ENCODE measurements at places on chromosomes 12 and 14. TPM values are rescaled to one million over a fixed set of nuclear protein-coding genes. Genes with fewer than 3 reads are reported as not detected.

GRCh38 chr12:3247629-3248161 lies 170.5 kb downstream of the TSPAN9 start:
- no peak overlapping the region for H3K4me3 ChIP-seq
- no peak overlapping the region for H3K27ac ChIP-seq
- no peak for DNase-seq
- no peaks in the 10 kb centered on the region for H3K27me3 ChIP-seq

- H3K27me3 ChIP-seq = no peaks in the 10 kb centered on the region
- H3K4me1 ChIP-seq = peaks cover 24% of the 10 kb centered on the region
- DNase-seq = no peak
- peak overlapping the region; percentile 7 for H3K4me3 ChIP-seq
- peaks cover 6% of the 10 kb centered on the region for H3K36me3 ChIP-seq
- H3K27ac ChIP-seq = no peak overlapping the region
These were observed 4.3 kb downstream of the NFE2 start for GRCh38 chr12:54296393-54297099.

GRCh38 chr12:94327809-94328208 lies 131.9 kb downstream of the CEP83 start:
- H3K27me3 ChIP-seq = no peaks in the 10 kb centered on the region
- no peak for DNase-seq
- no peak overlapping the region for H3K4me3 ChIP-seq
- no peak overlapping the region for H3K27ac ChIP-seq
- H3K36me3 ChIP-seq = peaks cover under 1% of the 10 kb centered on the region

- no peak for DNase-seq
- no peaks in the 10 kb centered on the region for H3K4me1 ChIP-seq
- no peaks in the 10 kb centered on the region for H3K27me3 ChIP-seq
- peaks cover 60% of the 10 kb centered on the region for H3K36me3 ChIP-seq
- H3K27ac ChIP-seq = no peak overlapping the region
These were observed 10.6 kb downstream of the MCRS1 start for GRCh38 chr12:49557187-49557916.

DNA sequence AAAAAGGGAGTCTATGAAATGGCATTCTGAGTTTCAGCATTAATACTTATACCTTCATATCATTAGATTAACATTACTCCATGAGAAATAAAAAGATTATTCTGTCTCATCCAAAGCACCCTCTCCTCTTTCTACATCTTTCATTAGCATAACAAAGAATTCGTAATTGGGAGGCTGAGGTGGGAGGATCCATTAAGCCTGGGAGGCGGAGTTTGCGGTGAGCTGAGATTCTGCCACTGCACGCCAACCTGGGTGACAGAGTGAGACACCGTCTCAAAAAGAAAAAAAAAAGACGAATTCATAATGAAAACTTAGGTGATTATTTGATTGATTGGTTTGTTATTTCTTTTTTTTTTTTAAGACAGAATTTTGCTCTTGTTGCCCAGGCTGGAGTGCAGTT lies 1.8 kb upstream of the CDK17 start:
- no peak for DNase-seq
- H3K27me3 ChIP-seq = no peaks in the 10 kb centered on the region
- peak overlapping the region; percentile 98 for H3K27ac ChIP-seq

DNA sequence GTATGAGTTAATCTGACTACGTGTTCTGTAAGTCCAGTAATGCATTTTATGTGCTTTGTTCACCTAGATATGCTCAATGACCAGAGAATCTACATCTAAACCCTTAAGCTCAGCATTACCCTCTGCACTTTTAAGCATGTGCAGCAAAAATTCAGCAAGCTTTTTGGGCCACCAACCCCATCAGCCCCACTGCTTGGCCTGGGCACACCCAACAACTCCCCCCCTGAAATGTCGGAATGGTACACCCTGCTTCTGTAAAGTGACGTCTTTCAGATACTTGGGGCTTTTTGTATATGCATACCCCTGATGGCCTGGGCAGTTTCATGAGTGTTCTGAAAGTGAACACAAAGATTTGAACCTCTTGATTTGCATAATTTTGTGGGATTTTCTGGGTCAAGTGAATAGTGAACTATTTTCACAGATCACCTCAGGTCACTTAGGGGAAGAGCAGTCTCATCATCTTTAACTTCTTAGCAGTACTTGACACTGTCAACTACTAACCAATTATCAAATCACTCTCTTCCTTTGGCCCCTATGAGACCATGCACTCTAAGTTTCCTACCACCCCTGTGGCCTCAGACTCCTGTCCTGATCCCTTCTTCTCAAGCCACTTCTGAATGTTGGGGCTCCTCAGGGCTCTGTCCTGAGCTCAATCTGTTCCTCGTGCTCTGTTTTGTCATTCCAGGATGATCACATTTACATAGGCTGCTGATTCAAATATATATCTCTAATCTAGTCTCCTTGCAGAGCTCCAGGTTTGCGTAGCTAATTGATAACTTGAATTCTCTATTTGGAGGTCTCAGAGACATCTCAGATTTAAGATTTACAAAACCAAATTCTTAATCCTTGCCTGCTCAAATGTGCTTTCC lies 36.3 kb upstream of the PPM1A start:
- no peaks in the 10 kb centered on the region for H3K27me3 ChIP-seq
- DNase-seq = no peak
- H3K27ac ChIP-seq = no peak overlapping the region
- H3K4me1 ChIP-seq = no peaks in the 10 kb centered on the region
- H3K36me3 ChIP-seq = no peaks in the 10 kb centered on the region

DNA sequence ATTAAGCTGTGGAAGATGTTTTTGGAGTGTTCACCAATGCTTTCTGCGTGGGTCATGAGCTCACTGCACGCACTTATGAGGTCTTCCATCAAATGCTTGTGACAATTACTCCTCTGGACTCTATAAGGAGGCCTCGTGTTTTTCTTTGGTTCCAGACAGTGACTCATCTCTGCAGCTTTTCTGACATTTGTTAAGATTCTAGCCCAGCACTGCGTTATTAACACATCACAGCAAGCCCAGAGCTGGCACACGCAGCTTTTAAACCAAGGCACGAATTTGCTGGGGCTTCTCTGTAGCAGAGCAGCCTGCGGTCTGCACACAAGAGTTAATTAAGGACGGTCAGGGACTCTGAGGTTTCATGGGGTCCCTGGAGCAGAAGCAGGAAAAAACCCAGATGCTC lies 16.9 kb downstream of the MEG3 start:
- no peaks in the 10 kb centered on the region for H3K36me3 ChIP-seq
- DNase-seq = peak; percentile 10
- no peak overlapping the region for H3K4me3 ChIP-seq
- no peaks in the 10 kb centered on the region for H3K27me3 ChIP-seq

DNA sequence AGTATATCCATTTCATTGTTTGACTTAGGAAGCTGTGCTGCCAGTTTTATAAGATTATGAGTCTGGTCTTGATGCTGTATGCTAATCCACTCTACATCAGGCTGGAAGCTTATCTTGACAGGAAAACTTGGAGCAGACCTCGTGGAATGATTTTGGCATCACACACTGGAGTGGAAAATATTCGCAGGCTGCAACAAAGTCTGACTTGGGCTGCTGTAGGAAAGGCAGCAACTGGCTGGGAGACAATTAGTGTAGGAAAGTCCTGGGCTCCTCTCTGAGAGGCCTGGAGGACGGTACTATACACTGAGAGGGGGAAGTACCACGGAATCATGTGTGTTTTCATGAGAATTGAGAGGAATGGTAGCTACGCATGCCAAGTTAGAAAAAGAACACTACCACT lies 383.7 kb downstream of the ETNK1 start:
- H3K4me3 ChIP-seq = no peak overlapping the region
- H3K27me3 ChIP-seq = no peaks in the 10 kb centered on the region
- no peaks in the 10 kb centered on the region for H3K4me1 ChIP-seq
- H3K27ac ChIP-seq = no peak overlapping the region
- no peaks in the 10 kb centered on the region for H3K36me3 ChIP-seq

- DNase-seq = peak; percentile 80
- H3K27ac ChIP-seq = no peak overlapping the region
- peaks cover 11% of the 10 kb centered on the region for H3K4me1 ChIP-seq
- no peaks in the 10 kb centered on the region for H3K36me3 ChIP-seq
These were observed 74.8 kb upstream of the CHST11 start for GRCh38 chr12:104381731-104382480.

DNA sequence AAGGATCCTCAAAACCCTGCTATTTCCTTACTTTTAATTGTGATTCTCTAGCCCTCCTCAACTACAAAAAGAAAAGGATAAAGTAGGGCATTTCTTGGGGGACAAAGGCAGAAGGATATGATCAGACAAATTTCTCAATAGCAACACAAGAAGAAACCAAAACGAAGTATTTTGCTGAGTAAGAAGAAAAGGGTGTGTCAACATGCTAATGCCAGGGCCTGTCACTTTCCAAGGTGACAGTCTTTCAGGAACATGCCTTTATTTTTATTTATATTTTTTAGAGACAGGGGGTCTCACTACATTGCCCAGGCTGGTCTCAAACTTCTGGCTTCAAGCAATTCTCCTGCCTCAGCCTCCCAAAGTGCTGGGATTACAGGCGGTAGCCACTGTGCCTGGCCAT lies 39.8 kb downstream of the CBX5 start:
- peaks cover 59% of the 10 kb centered on the region for H3K36me3 ChIP-seq
- H3K4me1 ChIP-seq = no peaks in the 10 kb centered on the region
- H3K4me3 ChIP-seq = no peak overlapping the region
- DNase-seq = no peak
- H3K27ac ChIP-seq = no peak overlapping the region

- H3K4me1 ChIP-seq = no peaks in the 10 kb centered on the region
- H3K27ac ChIP-seq = no peak overlapping the region
- H3K27me3 ChIP-seq = no peaks in the 10 kb centered on the region
These were observed 37.2 kb downstream of the APOBEC1 start for GRCh38 chr12:7628381-7628961.

DNA sequence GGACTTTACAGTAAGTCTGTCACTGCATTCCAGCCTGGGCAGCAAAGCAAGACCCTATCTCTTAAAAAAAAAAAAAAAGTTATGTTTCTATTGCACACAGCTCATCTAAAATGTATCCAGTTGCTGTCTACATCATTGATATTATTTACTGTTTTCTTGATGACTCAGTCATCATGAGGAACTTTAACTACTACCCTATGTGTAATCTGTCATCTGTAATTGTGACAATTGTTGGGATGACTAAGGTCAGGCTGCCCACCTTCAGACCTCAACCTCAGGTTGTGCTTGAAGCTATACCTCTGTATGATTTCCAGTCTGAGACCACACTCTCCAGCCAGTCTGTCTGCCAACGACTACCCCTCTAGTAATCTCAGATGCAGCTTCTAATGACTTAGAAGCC lies 15.3 kb downstream of the PPP1R13B start:
- DNase-seq = no peak
- H3K4me1 ChIP-seq = peaks cover 26% of the 10 kb centered on the region
- H3K27ac ChIP-seq = no peak overlapping the region
- no peaks in the 10 kb centered on the region for H3K27me3 ChIP-seq
- H3K36me3 ChIP-seq = no peaks in the 10 kb centered on the region
- no peak overlapping the region for H3K4me3 ChIP-seq

- no peak for DNase-seq
- H3K4me3 ChIP-seq = no peak overlapping the region
- H3K27ac ChIP-seq = no peak overlapping the region
- no peaks in the 10 kb centered on the region for H3K4me1 ChIP-seq
- no peaks in the 10 kb centered on the region for H3K27me3 ChIP-seq
These were observed 16.4 kb upstream of the RAB35 start for GRCh38 chr12:120132863-120133385.

DNA sequence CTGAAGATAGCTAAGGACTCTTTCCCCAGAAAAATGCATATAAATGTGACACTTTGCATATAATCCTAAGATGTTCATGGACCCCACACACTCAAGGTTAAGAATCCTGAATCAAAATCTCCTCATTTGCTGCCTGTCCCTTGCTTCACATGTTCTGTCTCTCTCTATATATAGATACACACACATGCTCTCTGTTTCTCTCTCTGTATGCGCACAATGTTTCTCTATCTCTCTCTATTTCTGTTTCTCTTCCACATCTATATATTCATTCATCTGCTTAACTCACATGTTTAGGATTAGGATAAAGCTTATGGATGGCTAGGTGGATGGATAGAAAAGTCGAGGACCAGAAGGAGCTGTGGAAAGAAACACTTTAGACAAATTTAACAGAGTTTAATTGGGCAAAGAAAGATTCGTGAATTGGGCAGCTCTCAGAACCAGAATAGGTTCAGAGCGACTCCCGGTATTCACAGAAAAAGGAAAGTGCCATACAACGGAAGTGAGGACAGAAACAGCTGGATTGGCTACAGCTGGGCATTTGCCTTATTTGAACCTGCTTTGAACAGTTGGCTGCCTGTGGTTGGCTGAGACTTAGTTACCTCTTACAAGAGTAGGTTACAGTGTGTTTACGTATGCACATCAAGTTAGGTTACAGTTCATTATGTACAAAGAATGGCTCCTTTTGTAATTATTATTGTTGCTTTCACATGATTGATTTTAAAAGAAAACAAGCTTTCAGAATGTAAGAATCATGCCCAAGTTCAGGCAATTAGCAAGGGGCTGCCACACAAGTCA lies 57.6 kb downstream of the EMP1 start:
- peaks cover 8% of the 10 kb centered on the region for H3K4me1 ChIP-seq
- no peaks in the 10 kb centered on the region for H3K27me3 ChIP-seq
- no peak overlapping the region for H3K27ac ChIP-seq
- H3K4me3 ChIP-seq = no peak overlapping the region
- no peaks in the 10 kb centered on the region for H3K36me3 ChIP-seq
- no peak for DNase-seq

GRCh38 chr14:32087173-32087861 lies 10.2 kb downstream of the ARHGAP5 start:
- peaks cover 32% of the 10 kb centered on the region for H3K4me1 ChIP-seq
- H3K27ac ChIP-seq = no peak overlapping the region
- no peak overlapping the region for H3K4me3 ChIP-seq
- peaks cover 20% of the 10 kb centered on the region for H3K36me3 ChIP-seq

- no peaks in the 10 kb centered on the region for H3K4me1 ChIP-seq
- H3K27me3 ChIP-seq = no peaks in the 10 kb centered on the region
- H3K4me3 ChIP-seq = no peak overlapping the region
- H3K27ac ChIP-seq = peak overlapping the region; percentile 9
- H3K36me3 ChIP-seq = no peaks in the 10 kb centered on the region
These were observed 11.5 kb upstream of the NUP107 start for GRCh38 chr12:68675101-68675842.

DNA sequence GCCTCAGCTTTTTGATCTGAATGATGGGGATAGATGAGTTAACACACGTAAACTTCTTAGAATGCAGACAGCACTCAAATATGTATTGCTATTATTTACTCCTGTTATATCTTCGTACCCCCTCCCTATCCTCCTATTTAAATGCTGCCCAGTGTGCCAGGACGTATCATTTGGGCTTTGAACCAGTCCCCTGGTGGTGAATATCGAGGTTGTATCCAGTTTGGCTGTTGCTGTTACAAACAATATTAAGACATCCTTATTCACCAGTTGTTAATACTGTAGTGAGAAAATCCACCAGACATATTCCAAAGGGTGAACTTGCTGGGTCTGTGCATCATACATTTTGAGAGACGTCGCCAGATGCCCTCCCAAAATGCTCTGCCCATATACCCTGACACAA lies 51.5 kb upstream of the FOXN3 start:
- no peak for DNase-seq
- H3K4me3 ChIP-seq = no peak overlapping the region
- no peak overlapping the region for H3K27ac ChIP-seq
- H3K27me3 ChIP-seq = no peaks in the 10 kb centered on the region

GRCh38 chr12:129830796-129831195 lies 73.0 kb downstream of the TMEM132D start:
- no peak overlapping the region for H3K4me3 ChIP-seq
- H3K27me3 ChIP-seq = no peaks in the 10 kb centered on the region
- H3K27ac ChIP-seq = no peak overlapping the region
- H3K4me1 ChIP-seq = no peaks in the 10 kb centered on the region
- no peaks in the 10 kb centered on the region for H3K36me3 ChIP-seq

The MGST1 gene
- total RNA-seq = 341 TPM

The B3GNT4 gene
- total RNA-seq = 0.30 TPM

The CMKLR1 gene
- total RNA-seq = 25.6 TPM

The KLHL33 gene
- 0.47 TPM for total RNA-seq

The PLEKHG7 gene
- 1.6 TPM for total RNA-seq

The RAD51B gene
- 22.2 TPM for total RNA-seq

The ACOT2 gene
- total RNA-seq = 52.9 TPM

The PLBD1 gene
- total RNA-seq = 106 TPM
